ENCODE measurements at places on chromosomes 12 and 14.

DNA sequence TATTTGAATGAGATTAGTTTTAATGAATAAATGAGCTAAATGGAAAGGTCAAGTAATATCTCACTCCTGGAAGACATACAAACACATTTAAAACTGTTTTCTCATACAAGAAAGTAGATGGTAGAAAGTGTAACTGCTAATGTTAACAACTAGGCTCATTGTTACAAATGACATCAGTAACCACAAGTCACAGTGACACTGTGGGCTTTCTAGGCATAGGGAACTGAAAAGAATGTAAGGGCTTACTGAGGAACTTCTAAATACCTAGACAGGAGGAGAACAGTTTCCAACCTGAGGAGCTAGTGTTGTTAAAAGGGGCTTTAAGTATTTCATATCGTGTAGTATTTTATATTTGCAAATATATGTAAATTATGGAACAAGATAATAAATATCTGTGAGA is 17.5 kb upstream of the ERGIC2 start:
- no peak for DNase-seq

DNA sequence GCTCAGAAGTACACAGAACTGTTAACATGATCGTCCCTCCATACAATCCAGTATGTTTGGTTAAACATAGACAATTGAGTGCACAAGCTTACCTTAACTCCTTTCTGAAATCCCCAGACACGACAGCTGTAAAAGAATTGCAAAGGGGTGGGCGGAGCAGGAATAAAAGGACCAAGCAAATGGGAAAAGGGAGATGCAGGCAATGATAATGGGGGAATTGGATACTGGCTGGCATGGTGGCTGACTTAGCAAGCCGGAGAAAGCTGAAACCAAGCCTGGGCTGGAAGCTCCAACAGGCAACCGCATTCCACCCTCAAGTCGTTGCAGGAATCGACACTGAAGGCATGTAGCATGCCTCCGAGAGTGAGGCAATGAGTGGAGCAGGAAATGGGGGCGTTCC is 96.8 kb upstream of the TMEM132C start:
- DNase-seq, result no peak

GRCh38 chr12:121203482-121203881 is 6.4 kb upstream of the P2RX4 start:
- DNase-seq, result no peak

DNA sequence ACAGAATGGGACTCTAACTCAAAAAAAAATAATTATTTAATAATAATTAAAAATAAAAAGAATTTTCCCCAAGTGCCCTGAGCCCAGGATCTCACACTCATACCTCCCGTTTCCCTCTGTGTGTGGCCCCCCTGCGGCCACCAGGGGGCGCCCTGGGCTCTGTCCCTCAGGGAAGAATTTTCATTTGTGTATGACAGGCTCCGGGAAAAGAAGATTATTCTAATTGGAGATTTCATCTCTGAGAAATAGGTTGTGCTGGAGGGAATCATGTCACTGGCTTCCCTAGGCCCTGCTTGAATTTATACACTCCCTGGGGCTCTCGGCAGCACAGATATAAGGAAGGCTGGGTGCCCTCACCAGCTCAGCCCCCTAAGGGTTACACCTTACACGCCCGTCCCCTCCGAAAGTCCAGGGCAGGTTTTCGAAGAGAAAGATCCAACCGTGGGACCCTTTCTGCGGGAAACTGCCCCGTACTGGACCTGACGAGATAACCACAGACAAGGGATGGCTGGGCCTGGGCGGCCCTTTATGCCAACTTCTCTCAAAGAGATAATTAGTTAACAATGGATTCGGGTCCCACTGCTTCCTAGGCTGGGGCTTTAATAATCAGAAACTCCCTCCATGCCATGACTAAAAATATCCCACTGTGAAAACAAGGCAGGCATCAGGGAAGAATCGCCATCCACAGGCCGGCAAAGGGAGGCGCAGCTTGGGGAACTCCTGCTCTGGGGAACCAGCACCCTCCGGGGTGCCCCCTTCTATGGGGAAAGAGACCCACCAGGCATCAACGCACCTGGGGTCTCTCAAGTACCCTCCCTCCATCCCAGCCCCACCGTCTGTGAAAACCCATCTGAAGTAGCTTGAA is 80.7 kb downstream of the KDM2B start:
- DNase-seq, result peak; percentile 47

Data from stimulated activated CD8-positive, alpha-beta memory T cell treated with anti-CD3 and anti-CD28 coated beads, Interleukin-7, amount 100 ng/mL, for 1 hour (primary cell).